ENCODE measurements at places on chromosomes 1 and 21.

- DNase-seq = no peak
These were observed 31.9 kb upstream of the IVNS1ABP start for GRCh38 chr1:185348985-185349384.

DNA sequence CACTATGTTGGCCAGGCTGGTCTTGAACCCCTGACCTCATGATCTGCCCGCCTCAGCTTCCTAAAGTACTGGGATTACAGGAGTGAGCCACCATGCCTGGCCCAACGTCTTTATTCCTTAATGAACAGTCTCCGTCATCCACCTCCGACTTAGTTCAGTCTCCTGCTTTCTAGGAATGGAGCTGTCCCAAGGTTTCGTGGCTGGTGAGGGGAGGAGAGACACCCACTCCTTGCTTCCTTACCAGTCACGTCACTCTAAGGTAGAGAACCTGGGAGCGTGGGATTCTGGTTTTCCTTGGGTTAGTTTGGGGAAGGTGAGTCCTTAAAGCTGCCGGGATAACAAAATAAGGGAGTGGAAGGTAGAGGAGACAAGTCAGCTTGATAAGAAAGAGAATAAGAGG, 55.0 kb upstream of the ATP2B4 start:
- DNase-seq = no peak

- DNase-seq = no peak
These were observed 646 bp downstream of the DNAJB4 start for GRCh38 chr1:78005448-78005722.

DNA sequence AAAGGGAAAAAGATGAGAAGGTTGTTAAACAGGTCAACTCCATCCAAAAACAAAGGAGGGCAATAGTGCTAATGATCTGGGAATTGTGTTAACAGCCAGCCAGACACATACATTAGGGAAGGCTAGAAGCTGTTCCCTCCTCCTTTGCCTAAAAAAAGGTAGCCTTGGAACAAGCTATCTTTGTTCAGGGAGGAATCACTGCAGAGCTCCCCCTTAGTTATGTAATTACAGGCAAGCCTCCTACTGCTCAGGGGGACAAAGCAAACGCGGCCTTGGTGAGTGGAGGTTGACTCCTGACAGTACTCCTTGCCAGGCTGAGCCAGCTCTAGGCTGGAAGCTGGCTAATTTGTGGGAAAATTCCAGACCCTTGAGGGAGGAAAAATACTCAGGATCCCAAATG, 97.6 kb downstream of the VAV3 start:
- no peak for DNase-seq

- DNase-seq = no peak
These were observed 84.3 kb downstream of the PTPN14 start for GRCh38 chr1:214467078-214467585.

- no peak for DNase-seq
These were observed 54.6 kb downstream of the SPSB1 start for GRCh38 chr1:9347095-9347850.

GRCh38 chr1:201383647-201384405, 6.3 kb upstream of the TNNT2 start:
- DNase-seq = no peak

GRCh38 chr1:198638441-198638840, 399 bp upstream of the PTPRC start:
- DNase-seq = no peak

- DNase-seq = no peak
These were observed 66.3 kb downstream of the CACHD1 start for GRCh38 chr1:64535938-64536835.

- no peak for DNase-seq
These were observed 923.4 kb downstream of the NCAM2 start for GRCh38 chr21:21921410-21922232.

DNA sequence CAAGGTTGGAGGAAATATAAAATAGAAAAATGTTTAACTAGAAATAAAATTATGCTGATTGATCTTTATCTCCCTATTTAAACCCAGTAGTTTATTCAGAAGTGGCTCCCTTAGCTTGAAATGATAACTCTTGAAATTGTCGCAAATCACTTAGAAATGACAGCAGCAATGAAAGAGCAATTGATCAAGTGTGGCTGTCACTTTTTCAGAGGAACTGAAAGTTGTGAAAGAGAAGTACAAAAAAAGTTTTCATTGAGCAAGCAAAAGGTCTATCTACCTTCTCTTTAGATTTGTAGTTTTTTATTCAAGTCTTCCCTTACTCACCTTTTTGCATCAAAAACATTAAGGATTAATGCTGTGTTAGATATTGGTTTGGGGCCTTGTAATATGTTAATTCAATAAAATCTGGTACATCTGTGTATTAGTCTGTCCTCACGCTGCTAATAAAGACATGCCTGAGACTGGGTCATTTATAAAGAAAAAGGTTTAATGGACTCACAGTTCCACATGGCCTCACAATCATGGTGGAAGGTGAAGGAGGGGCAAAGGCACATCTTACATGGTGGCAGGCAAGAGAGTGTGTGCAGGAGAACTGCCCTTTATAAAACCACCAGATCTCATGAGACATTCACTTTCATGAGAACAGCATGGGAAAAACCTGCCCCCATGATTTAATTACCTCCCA, 48.3 kb downstream of the LRRC8C start:
- DNase-seq = no peak

DNA sequence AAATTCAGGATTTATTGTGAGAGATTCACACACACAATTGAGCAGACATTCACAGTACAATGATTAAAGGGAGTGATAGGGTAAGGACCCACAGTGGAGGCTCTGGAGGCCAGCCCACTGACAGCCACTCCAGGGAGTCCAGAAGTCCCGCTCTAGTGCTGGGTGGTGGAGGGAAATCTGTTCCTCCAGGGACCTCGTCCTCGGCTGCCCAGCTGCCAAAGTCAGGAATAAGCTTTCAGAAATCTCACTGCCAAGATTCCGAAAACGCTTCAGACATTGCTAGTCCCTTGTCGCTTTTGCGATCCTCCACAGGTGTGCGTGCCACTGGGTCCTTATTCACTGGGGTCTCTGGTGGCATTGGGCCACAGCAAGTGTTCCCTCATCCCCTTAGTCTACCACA, 2.3 kb downstream of the MX1 start:
- DNase-seq = no peak

DNA sequence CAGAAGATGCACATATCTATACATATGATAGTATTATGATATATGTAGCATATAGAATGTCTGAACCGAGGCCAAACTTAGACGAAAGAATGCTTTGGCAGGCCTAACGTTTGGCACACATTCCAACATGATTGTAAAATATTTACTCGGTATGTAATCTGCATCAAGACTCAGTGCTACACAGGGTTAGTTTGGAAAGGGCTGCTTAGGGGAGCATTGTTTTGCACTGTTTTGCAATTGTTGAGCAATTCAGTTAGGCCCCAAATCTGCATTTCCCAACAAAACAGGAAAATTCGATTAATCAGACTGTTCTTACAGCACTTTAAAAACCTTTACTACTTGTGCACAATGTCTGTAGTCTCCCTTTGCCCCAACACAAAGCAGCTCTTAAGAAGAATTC, 216.0 kb upstream of the NEGR1 start:
- no peak for DNase-seq

GRCh38 chr21:44461464-44462001, 6.2 kb downstream of the LRRC3 start:
- DNase-seq = no peak

- no peak for DNase-seq
These were observed 3.1 kb upstream of the PLA2G2E start for GRCh38 chr1:19926296-19927129.

- DNase-seq = no peak
These were observed 232.7 kb downstream of the KCNJ6 start for GRCh38 chr21:37683396-37684114.

DNA sequence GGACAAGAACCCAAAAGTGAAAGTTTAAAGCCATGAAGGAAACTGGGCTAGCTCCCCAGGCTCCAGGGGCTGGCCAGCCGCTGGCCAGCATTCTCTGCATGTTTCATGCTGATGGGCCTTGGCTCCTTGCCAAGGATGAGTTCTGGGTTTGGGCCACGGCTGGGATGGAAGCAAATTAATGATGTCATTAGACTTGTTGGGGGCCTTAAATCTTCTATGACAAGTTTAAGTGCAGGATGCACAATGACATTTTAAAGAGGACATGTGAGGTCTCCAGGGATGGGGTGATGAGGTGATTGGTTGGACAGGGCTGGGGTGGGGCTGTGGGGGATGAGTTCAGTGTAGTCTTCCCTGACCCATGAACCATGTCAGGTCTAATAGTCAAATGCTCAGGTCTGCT, 199.6 kb downstream of the TRABD2B start:
- no peak for DNase-seq

GRCh38 chr1:44684525-44684924, 10.0 kb downstream of the ARMH1 start:
- DNase-seq = no peak

- DNase-seq = no peak
These were observed 124.0 kb downstream of the PIGK start for GRCh38 chr1:77095236-77095635.

DNA sequence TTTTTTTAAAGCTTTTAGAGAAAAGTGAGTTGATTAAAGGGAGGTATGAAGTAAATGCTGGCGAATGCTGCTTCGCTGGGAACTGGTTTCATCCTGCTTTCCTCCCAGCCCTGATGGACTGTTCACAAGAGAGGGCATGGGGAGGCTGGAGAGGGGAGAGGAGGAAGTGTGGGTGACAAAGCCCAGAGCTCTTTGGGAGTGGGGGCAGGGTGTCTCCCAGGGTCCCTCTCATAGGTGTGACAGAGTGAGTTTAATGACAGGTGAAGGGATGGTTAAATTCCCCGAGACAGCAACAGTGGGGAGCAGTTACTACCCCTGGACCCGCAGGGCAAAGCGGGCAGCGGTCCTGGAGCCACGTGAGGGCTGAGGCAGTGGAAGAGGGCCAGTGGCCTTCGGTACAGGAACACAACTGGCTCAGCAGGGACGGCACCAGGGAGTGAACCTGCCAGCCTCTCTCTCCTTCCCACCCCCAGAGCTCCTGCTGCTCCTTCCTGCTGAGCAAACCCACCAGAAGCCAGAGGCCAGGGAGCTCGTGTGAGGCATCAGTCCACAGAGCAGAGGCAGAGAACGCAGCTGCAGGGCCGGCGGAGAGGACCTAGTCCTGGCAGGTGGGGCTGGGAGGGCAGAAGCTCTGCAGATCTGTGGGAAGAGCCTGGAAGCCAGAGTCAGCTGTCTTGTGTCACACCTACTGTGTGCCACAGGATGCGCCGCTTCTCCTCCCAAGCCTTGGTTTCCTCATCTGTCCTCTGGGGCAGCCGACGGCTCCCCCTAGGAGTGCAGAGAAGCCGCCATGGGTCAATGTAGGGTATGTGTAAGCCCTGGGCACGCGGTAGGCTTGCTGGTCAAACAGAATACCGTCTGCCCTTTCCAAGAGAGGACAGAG, 20.9 kb upstream of the LRP8 start:
- no peak for DNase-seq

- DNase-seq = peak; percentile 13
These were observed 33.0 kb downstream of the PIK3C2B start for GRCh38 chr1:204461331-204462228.

GRCh38 chr1:36023098-36023769, 60.7 kb upstream of the TEKT2 start:
- no peak for DNase-seq

DNA sequence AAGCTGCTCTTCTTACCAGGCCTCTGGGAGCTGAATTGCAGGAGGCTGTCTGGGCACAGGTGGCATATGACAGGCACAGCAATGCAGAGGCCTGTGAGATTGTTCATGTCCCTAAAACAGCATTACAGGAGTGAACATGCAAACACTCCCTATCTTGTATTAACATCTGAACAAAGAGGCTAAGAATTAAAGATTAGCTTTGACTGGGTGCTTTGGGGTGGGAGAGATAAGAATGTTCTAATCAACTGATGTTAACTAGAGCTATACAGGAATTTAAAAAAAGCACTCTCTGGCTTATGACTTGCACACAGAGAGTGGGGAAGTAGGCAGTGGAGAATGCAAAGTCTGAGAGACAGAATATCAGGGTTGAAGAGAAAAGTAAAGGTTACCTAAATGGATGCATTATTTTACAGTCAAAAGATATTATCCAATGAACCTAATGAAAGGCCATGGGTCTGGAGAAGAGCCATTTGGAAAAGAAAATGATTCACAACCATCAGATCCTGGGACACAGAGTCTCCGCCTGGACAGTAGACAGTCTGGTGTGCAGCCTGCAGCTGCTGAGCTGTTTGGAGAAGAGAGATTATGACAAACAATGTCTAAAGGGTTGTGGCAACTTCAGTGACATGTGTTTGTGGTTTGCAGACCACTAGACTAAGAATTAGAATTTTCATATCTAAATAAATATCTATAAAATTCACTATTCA, 20.2 kb downstream of the DPT start:
- DNase-seq = no peak

- DNase-seq = no peak
These were observed 704.9 kb upstream of the CHRM3 start for GRCh38 chr1:238681451-238681850.

- no peak for DNase-seq
These were observed 176.1 kb downstream of the CLIC6 start for GRCh38 chr21:34844924-34845238.

GRCh38 chr1:85849660-85850059, 141.4 kb upstream of the ZNHIT6 start:
- no peak for DNase-seq

- DNase-seq = no peak
These were observed 32.0 kb downstream of the DUSP10 start for GRCh38 chr1:221709854-221710253.

GRCh38 chr1:42981255-42981805, 22.7 kb upstream of the SLC2A1 start:
- DNase-seq = no peak

GRCh38 chr1:69082312-69082711, 485.4 kb upstream of the LRRC7 start:
- no peak for DNase-seq

- no peak for DNase-seq
These were observed 51.1 kb downstream of the AGPAT3 start for GRCh38 chr21:43916076-43916475.

GRCh38 chr1:233582439-233582838, 31.5 kb upstream of the KCNK1 start:
- DNase-seq = no peak

DNA sequence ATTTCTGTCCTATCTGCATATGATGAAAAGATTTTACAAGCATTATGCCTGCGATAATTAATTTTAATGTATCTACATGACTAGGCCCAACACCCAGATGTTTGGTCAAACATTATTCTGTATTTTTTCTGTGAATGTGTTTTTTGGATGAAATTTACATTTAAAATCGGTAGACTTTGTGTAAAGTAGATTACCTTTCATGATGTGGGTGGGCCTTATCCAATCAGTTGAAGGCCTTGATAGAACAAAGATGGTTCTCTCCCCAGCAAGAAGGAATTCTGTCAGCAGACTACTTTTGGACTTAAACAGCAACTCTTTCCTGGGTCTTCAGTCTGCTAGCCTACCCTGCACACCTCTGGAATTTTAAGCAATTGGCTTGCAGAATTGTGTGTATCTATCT, 844.0 kb downstream of the BRINP3 start:
- no peak for DNase-seq

Data from stimulated activated CD4-positive, alpha-beta T cell treated with anti-CD3 and anti-CD28 coated beads, Interleukin-12 subunit alpha, Interleukin-12 subunit beta, amount 100 ng/mL, for 24 hours (primary cell).